ENCODE measurements at places on chromosomes 5 and 9.

- DNase-seq, result no peak
These were observed 13.3 kb upstream of the FEM1C start for GRCh38 chr5:115557667-115558387.

- no peak for DNase-seq
These were observed 164.9 kb downstream of the KCTD16 start for GRCh38 chr5:144335561-144335960.

GRCh38 chr5:146016764-146017484, 80.5 kb downstream of the SH3RF2 start:
- no peak for DNase-seq

DNA sequence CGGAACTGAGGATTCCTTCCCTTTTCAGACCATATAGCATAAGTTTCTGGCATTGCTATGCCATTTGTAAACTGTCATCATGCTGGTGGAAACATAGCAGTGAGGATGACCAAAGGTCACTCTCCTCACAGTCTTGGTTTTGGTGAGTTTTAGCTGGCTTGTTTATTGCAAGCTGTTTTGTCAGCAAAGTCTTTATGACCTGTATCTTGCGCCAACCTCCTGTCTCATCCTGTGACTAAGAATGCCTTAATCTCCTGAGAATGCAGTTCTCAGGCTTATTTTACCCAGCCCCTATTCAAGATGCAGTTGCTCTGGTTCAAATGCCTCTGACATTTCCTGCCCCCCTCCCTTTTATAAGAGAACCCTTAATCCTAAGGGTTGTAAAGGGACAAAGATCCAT, 26.7 kb upstream of the GRIA1 start:
- DNase-seq, result no peak

DNA sequence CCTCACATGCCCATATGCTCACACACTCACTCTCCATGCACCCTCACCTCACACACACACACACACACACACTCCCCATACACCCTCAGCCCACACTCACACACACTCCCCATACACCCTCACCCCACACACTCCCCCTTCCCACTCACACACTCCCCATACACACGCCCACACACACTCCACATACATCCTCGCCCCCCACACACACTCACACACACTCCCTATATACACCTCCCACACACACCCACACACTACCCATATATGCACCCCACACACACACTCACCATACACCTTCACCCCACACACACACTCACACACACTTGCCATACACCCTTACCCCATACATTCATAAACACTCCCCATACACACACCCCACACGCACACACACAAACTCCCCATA, 550.7 kb upstream of the DAP start:
- no peak for DNase-seq

DNA sequence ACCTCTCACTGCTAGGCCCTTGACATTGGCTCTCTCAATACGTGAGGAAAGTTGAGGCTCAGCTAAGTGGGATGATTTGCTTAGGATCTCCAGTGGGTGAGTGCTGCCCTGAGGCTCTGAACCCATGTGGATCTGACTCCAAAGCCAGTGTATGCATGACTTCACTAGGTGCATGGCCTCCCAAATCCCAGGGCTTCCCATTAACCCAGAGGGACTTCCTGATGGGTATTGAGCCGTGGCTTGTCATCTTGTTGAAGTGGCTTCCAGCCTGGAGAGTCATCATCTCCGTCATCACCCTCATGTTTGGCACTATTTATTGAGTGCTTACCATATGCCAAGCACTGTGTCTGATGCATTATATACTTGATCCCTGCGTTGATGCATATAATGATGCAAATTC, 37.3 kb upstream of the TEX48 start:
- peak; percentile 17 for DNase-seq

DNA sequence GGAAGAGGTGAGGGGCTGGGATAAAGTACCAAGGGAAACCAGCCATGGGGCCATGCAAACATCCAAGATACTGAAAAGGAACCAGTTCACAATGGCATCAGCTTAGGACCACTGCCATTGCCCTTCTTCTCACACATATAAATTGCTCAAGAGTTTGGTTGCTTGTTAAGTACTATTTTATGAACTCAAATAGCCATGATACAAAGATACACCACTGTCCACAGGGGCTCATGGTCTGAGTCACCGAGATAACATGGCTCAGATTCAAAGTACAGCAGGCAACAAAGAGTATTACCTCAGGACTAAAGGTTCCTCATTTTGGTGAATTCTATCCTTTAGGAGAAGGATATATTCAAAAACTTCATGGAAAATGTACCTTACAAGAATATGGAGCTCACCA, 55.6 kb downstream of the FANCC start:
- DNase-seq, result no peak

- no peak for DNase-seq
These were observed 81.2 kb downstream of the MTAP start for GRCh38 chr9:21883642-21884041.

- no peak for DNase-seq
These were observed 12.4 kb downstream of the CBY3 start for GRCh38 chr5:179668391-179668790.

Measured in activated naive CD4-positive, alpha-beta T cell treated with anti-CD3 and anti-CD28 coated beads, Interleukin-2, amount 50 U/mL, for 72 hours (primary cell).